ENCODE measurements at places on chromosomes 7 and 10.

DNA sequence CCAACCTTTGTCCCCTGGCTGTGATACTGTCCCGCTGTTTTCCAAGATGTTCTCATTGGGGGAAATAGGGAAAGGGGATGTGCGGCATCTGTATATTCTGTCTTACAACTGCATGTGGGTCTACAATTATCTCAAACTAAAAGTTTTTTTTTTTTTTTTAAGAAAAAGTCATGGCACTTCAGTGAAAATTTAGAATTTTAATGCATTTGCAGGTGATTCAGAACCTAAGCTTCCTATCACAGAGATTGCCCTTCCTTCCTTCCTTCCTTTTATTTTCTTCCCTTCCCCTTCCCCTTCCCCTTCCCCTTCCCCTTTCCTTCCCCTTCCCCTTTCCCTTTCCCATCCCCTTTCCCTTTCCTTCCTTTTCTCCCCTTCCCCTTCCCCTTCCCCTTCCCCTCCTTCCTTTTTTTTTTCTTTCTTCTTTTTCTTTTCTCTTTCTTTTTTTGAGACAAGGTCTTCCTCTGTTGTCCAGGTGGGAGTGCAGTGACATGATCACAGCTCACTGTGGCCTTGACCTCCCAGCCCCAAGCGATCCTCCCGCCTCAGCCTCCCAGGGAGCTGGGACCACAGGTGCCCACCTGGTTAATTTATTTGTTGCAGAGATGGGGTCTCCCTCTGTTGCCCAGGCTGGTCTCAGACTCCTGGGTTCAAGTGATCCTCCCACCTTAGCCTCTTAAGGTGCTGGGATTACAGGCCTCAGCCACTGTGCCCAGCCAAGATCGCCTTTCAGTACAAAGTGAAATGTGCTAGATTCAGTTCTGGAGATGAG is 32.0 kb downstream of the JAKMIP3 start:
- DNase-seq, result no peak

DNA sequence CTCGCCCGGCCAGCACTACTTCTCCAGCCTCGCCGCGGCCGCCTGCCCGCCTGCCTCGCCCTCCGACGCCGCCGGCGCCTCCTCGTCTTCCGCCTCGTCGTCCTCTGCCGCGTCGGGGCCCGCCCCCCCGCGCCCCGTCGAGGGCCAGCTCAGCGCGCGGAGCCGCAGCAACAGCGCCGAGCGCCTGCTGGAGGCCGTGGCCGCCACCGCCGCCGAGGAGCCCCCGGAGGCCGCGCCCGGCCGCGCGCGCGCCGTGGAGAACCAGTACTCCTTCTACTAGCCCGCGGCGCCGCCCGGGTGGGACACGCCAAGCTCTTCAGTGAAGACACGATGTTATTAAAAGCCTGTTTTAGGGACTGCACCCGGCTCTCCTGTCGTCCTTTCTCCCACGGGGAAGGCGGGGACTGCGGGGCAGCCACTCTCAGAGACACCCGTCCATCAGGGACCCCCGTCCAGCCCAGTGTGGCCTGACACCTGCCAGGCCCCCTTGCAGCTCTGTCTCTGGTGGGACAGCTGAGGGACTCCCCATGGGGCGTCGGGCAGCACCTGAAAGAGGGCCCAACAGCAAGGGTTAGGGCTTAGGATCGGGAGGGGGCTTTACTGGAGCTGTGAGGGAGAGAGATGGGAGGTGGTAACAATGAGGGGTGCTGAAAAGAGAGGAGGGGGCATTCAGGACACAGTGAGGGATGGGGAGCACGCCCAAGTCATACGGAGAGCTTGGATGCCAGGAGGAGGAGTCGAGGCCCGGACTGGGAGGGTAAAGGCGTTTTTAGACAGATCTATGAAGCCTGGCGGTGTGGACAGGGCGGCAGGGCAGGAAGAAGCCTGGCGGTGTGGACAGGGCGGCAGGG is 34.7 kb downstream of the SPDYE6 start:
- no peak for DNase-seq

DNA sequence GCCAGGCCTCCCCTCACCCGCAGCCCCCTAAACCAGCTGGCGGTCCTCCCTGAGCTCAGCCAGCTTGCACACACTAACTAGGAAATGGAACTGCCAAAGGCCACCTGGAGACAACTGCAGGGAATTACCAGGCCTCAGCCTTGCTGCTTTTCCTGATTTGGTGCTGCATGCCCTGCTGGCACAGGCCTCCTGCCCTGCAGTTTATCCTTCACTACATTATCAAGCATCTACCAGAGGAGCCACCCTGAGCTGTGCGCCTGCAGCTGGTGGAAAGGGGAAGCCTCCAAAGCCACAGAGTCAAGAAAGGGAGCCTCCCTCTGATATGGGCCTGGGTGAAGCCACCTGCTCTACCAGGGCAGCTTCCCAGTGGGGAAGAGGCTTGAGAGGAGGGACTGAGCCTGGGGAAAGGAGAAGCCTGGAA is 139.8 kb downstream of the GRID1 start:
- no peak for DNase-seq

- no peak for DNase-seq
These were observed 260.8 kb downstream of the SKAP2 start for GRCh38 chr7:26603631-26604030.

DNA sequence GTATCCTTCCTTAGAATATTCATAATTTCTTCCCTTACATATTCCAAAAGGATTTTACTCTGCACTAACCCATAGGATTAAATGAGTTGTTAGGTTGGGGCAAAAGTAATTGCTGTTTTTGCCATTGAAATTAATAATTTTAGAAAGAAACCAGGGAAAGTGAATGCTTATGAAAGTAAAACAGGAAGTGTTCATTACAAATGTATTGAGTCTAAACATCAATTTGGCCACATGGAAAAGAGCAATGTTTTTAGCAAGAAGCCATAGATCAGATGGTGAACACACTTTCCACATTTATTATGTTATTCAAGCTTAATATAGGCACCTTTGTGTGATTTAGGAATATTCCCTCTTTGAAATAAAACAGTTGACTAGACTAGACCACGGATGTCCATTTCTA is 102.9 kb downstream of the SUGCT start:
- DNase-seq, result no peak

- no peak for DNase-seq
These were observed 2.7 kb downstream of the UPP1 start for GRCh38 chr7:48091506-48092433.

GRCh38 chr7:76281006-76281705 is 21.3 kb upstream of the HSPB1 start:
- no peak for DNase-seq

GRCh38 chr10:79293841-79294581 is 53.3 kb upstream of the PPIF start:
- DNase-seq, result no peak

DNA sequence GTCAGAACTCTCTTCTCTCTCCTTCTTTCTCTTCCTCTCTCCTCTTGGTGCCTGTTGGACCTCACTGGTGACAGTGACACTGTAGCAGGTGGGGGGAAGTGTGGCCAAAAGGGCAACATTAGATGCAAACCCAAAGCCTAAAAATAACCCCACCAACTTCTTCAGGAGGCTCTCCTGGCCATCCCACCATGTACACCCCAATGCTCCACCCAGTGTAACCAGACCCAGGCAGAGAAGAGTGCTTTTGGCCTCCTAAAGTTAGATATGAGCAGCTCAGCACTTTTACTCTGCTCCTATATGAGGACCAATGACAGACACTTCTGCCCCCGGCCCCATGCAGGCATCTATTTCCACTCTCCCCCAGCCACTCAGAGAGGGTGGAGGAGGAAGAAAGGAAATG is 5.5 kb downstream of the MYOZ1 start:
- DNase-seq, result no peak

- peak; percentile 1 for DNase-seq
These were observed 68.4 kb upstream of the NRBF2 start for GRCh38 chr10:63064706-63065105.

- no peak for DNase-seq
These were observed 831 bp downstream of the CCDC7 start for GRCh38 chr10:32446536-32447406.

GRCh38 chr7:45404622-45405021 is 169.5 kb upstream of the ADCY1 start:
- DNase-seq, result no peak

GRCh38 chr10:9294865-9295264 is 1240.4 kb downstream of the GATA3 start:
- no peak for DNase-seq

DNA sequence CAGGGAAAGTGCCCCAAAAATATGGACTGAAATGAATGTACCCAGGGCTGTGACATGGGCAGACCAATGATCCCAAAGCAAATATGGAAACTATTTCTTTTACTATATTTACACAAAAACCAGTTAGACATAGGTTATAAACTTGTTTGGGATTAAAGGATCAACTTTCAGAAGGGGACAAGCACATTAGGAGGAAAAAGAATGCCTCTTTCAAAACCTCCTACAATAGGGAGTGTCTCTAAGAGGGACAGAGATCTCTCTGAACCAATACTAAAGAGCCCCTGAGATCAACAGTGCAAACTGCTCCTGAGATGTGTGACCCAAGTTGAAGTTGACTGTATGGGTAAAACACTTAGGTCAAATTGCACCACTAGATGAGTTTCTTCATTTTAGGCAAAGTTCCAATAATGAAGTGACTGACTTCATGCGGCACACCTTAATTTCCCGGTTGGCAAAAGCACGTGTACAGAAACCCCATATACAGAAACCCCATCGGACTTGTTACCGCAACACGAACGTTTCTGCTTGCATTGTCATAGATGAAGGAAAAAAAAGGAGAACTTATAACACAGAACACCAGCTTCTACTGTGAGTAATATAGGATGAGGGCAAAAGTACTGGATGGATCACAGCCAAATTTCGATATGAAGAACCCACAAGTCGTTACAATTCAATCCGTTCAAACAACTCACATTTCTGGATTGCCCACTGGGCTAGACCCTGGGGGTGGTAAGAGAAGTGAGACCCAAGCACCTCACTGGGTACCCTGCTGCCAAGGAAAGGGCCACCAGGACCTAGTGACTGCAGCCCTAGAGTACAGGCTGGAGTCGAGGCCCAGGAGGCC is 4.3 kb downstream of the SVIL start:
- no peak for DNase-seq

- no peak for DNase-seq
These were observed 139.8 kb downstream of the ADARB2 start for GRCh38 chr10:1597370-1598146.

DNA sequence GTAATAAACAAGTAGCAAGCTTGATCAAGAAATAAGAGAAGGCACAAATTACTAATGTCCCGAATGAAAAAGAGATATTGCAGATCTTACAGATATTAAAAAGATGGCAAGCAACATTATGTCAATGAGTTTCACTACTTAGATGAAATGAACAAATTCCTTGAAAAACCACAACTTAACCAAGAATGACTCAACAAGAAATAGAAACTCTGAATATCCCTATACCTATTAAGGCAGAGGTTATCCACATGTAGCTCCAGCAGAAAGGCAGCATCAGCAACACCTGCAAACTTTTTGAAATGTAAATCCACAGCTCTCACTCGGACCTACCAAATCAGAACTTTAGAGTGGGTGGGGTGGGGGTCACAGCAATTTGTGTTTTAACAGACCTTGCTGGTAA is 33.6 kb downstream of the PDE1C start:
- no peak for DNase-seq

GRCh38 chr10:3495281-3495680 is 289.7 kb downstream of the KLF6 start:
- DNase-seq, result no peak

DNA sequence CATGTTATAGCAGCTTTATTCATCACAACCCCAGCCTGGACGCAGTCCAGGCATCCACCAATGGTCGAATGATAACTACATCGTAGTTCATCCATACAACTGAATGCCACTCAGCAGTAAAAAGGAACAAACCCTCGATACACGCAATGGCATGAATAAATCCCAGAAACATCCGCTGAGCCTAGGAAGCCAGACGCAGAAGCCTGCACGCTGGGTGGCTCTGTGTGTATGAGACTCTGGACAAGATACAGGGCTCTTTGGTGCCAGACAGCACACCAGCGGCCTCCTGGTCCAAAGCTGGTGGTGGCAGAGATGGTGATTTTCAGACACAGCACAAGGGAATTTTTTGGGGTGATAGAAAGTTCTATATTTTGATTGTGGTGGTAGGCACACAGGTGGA is 10.0 kb upstream of the CRYGN start:
- no peak for DNase-seq

DNA sequence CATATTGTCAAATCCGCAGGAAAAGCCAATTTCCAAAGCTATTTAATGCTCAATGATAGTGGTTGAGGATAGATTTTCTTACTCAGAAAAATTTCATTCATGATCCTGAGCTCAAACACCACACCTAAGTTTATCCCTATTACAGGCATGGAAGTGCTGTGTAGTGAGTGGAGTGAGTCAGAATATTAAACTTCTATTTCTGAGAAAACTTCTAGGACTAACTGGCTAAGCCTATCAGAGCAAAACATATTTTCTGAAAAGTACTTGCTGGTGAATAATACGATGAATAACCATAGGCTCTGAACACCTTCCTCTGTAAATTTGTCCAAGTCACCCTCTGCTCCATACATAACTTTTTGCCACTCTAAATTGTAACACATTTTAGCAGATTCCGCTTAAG is 221.5 kb downstream of the SUGCT start:
- no peak for DNase-seq

GRCh38 chr7:158411232-158411950 is 176.2 kb downstream of the PTPRN2 start:
- DNase-seq, result no peak

DNA sequence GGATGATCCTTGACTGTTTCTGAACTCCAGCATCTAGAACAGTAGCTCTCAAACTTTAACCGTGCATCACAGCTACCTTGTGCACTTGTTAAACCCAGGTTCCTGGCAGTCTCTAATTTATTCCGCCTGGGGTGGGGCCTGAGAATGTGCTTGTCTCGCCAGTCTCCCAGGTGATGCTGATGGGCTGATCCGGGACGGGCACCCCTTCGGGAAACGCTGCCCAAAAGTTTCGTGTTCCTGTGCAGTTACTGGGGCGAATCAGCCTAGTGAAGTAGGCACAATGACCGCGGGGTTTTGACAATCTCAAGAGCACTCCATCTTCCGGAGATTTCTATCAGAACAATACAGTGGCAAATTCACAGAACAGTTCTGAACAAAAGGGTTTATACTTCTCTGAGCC is 29.9 kb downstream of the ADCYAP1R1 start:
- DNase-seq, result no peak

DNA sequence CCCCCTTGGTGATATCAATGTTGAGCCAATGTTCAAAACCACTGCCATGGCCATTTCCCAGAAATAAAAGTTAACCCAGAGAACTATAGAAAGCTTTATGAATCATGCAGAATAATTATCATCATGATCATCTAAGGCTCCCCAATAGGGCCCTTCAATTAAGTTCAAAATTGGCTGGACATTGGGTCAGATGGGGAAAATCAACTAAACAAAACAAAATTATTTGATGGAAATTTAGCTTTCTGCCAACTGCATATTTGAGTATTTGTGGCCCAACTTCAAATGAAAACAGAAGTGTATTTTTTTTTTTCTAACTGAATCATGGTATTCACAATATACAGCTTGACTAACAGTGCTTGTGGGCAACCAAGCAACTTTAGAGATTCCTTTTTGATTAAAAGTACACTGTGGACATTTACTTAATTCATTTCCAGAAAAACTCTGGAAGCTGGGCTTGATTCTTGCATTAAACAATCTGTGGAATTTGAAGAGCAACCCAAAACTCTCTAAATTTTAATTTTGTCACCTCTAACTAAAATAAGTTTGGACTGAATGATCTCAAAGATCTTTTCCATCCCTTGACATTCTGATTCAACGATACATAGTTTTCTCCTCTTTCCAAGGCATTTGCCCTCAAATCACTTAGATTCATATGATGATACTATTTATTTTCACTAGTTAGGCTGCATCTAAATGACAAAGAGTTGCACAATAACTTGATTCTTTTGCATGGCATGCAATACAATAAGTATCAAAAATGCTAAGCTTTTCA is 203.2 kb downstream of the AHR start:
- peak; percentile 75 for DNase-seq

Data from GM04503 (cell line).